NCI-H1105 (cell line): ENCODE measurements at places on chromosomes 7 and 10.

GRCh38 chr7:1259621-1260243 is 27.1 kb downstream of the UNCX start:
- DNase-seq: no peak

- DNase-seq: no peak
Measured at GRCh38 chr7:14748461-14748860, 154.1 kb downstream of the DGKB start.

DNA sequence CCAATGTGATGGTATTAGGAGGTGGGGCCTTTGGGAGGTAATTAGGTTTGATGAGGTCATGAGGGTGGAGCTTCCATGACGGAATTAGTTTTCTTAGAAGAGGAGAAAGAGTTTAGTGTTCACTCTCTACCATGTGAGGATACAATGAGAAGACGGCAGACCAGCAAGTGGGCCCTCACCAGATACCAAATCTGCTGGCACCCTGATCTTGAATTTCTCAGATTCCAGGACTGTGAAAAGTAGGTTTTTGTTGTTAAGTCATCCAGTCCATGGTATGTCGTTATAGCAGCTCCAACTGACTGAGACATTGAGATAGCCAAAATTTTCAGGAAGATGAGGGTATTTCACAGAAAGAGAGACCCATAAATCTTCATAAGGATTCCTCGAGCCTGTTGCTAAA is 3.6 kb upstream of the TMEM196 start:
- DNase-seq: no peak

- no peak for DNase-seq
Measured at GRCh38 chr10:8473205-8473604, 418.7 kb downstream of the GATA3 start.

GRCh38 chr10:25130906-25131305 is 43.9 kb upstream of the GPR158 start:
- DNase-seq: no peak

DNA sequence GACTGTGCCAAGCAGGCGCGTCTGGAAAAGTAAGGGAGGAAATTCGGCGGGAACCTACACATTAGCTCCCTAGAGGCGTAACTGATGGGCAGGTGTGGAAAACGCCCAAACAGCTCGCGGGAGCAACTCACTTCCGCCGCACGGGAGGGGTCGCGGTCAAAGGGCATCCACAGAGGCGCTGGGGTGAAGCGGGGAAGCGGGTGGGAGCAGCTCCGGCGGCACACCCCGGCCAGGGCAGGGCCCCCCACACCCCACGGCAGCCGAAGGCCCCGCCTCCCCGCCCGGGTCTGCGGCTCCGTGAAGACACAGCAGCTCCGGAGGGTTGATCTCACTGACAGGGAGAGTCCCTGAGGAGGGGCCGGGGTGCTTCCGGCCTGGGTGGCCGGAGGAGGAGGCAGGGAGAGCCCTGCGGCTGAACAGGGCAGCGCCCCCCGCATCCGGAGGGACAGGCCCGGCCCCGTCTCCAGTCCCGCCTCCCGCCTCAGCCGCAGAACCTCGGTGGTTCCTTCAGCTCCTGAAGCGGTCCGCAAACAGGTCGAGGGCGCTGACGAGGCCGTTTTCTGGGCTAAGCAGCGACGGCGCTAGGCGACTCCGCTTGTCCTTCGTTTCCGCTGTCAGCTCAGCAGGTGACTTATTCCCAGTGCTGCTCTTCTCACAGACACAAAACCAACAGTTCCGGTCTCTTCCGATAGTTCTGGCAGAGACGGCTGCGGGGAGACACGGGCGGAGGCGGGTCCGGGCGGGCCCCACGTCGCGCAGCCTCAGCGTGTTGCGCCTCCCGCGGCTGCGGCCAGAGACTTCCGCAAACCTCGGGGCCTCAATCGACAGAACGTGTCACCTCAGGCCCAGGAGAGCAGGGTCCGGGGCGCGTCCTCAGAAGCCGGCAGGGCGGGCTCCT is 276.1 kb downstream of the DNAJB6 start:
- DNase-seq: no peak

DNA sequence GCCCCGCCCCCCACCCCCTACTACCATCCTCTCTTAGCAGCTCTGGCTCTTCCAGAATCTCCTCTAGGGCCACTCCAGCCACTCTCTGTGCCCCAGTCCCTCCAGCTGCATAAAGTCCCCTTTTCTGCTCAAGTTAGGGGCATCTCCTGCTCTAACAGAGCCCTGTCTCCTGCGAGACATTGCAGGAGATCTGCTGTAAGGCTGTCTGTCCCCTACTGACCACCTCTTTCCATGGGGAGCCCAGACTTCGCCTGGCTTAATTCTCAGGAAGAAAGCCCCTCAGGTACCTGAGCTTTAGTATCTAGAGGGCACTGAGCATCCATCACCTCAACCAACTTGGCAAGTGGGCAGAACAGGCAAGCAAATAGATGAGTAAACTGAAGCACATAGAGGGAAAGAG is 200.7 kb upstream of the ZMIZ1 start:
- DNase-seq: no peak

DNA sequence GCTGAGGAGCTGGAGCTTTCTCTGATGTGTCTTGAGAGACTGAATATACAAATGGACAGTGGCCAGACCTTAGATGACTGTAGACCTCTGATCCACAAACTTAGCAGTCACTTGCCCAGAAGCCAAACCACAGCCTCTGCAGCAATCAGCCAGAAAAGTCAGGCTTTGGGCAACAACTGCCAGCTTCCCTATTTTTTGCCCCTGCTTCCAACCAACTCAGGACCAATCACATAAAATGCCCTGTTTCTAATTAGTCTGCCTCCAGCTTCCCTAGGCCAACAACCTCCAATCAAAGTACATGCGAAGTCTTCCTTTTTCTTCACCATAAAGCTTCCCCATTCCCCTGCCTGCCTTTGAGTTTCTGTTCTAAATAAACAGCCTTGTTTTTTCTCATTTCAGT is 37.8 kb upstream of the CACUL1 start:
- no peak for DNase-seq

DNA sequence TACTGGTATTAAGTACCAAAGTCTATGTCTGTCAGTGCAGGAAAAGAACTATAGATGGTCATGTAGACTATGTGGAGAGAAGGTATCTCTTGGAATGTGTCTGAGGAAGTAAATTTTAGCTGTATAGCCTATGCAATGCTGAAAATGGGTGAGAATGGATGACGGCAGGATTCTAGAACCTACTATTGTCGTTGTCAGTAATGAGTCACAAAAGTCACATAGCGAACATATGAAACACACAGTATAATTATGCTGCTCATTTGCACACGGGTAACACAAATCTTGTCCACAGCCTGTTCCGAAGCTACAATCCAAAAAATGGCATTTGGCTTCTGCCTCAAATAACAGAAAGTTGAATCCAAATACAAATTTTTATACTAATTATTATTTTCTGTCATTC is 33.6 kb upstream of the KMT2E start:
- DNase-seq: no peak

GRCh38 chr7:36198854-36199266 is 45.8 kb downstream of the EEPD1 start:
- no peak for DNase-seq

DNA sequence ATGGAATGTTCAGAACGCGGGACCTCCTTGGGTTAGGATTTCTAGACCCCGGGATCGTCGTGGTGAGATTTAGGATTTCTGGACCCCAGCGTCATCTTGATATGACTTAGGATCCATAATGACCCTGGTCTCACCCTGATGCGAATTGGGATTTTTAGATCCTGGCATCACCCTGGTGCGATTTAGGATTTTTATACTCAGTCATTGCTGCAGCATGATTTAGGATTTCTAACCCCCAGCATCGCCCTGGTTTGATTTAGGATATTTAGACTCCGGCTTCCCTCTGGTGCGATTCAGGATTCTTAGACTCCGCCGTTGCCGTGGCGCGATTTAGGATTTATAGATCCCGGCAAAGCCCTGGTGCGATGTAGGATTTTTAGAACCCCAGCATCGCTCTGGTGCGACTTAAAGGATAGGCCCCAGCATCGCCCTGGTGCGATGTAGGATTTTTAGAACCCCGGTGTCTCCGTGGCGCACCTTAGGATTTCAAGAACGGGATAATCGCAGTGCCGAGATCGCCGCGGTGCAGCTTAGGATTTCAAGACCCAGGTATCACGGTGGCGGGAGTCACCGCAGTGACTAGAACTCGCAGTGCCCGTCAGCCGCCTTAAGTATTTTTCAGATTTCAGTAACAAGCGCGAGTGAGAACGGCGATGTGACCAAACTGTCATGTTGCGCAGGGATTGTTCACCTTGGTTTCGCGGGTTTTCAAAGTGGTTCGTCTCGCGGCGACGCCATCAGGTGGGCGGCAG is 814 bp downstream of the MEST start:
- DNase-seq: no peak

DNA sequence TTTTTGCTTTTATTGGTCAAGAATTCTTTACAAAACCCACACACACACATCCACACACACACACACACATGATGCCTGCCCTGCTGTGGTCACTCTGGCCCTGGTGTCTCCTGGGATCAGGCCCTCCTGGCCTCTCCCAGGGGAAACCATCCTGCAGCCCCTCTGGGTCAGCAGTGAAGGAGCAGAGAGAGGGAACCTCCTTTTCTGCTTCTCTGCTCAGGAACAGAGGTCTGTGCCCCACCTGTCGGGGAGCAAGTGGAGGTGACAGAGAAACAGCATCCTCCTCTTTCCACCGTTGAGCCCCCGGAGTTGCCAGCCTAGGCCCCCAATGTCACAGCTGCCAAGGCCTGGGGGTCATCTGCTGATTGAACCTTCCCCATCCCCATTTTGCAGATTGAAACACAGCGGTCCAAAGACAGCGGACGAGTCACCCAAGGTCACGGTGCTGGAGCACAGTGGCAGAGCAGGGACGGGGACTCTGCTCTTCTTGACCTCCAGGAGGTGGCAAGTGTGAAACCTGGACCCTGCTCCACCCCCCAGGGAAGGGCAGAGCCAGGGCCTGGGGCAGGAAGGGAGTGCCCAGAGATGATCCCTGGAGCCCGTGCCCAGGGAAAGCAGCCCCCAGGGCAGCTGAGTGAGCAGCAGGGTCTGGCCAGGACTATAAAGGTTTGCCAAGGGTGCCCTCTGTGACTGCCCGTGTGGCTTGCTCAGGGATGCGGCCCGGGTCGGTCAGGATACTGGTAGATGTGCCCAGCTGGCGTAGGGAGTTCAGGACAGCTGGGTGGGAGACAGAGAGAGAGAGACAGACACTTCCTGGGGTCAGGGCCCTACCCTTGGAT is 15.0 kb upstream of the TBL2 start:
- DNase-seq: no peak

- DNase-seq: no peak
Measured at GRCh38 chr10:116627386-116627933, 6.7 kb downstream of the PNLIPRP2 start.

GRCh38 chr7:90769036-90769435 is 172.9 kb downstream of the CDK14 start:
- DNase-seq: no peak

- DNase-seq: no peak
Measured at GRCh38 chr7:108461840-108462239, 5.6 kb upstream of the NRCAM start.

DNA sequence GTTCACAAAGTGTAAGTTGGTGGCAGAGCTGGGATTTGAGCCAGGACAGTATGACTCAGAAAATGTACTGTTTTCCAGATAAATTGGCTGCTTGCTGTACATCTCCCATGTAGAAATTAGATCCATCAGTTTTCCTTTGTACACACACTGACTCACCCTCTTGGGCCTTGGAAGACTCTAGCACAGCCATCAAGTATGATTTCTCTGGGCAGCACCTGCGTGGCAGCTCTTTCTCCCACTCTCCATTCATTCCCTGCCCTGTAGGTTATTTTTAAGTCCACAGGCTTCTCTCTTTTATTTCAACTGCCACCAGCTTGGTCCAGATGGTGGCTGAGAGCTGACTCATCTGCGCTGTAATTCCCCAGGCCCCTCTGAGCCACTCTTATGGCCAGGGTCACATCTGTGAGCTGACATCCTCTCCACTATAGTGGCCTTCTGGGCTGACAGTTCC is 28.3 kb upstream of the SDK1 start:
- DNase-seq: no peak

DNA sequence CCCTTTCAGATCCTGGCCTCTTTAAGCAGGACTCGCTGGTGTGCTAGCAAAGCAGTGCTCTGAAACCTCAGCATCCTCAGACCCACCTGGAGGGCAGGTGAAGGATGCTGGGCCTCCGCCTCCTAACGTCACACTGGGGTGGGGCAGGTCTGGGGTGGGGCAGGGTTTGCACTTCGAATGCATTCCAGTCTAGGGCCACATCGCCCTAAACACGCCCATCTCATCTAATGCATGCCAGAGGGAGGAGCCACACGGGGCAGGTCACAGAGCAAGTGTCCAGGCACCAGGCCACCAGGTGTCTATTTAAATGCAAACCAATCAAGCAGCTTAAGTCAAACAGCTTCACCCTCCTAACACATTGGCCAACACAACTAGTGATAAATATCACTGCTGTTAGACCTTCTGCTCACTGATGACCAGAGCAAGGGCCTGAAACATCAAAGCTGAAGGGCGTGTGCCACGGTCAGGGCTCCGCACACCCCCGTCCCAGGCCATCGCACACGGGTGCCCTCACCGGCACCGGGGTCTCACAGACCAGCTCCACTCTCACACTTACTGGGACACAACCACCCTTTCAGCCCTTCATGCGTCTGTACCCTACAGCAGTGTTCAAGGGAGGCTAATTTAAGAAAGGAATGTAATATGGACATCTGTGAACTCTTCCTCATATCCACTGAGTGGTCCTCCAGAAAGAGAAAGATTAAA is 47.1 kb downstream of the DIP2C start:
- no peak for DNase-seq

GRCh38 chr7:81902536-81902935 is 132.7 kb upstream of the HGF start:
- DNase-seq: no peak

GRCh38 chr10:1100691-1101368 is 44.6 kb downstream of the WDR37 start:
- DNase-seq: no peak

DNA sequence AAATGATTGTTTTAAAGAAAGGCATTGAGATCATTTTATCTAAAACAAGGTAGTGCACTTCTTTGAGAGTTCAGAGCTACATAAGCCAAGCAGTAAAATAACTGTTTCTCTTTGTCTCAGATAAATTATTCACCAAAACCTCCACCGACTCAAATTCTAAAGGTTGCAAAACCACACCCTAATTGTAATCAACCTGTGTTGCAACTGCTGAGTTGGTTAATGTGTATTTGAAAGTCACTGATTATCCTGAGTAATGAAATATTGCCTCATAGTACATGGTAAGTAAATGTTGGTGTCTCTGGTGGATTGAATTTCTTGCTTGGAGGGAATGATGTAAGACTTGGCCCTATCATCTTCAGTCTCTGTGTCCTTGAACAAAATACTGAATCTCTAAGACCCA is 35.9 kb upstream of the CYP2C9 start:
- no peak for DNase-seq

- DNase-seq: no peak
Measured at GRCh38 chr10:90866050-90866598, 5.7 kb upstream of the RPP30 start.

DNA sequence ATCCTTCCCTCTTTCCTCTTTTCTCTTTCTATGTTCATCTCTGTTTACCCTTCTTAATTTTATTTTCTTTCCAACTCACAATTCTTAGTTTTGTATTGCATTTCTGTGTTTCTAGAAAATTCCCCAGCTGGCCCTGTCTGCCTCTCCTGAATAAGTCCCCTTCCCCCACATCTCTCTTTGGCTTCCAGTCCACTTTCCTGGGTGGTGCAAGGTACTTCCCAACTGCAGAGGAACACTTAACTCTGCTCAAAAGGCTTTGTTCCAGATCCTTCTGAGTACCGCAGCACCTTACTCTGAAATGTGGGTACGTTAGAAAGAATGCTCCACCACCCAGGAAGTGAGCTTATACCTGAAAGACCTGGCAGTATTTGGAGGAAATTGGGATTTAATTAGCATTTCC is 227.0 kb downstream of the TMEM178B start:
- no peak for DNase-seq
